ENCODE measurements at places on chromosomes 5 and 9.

DNA sequence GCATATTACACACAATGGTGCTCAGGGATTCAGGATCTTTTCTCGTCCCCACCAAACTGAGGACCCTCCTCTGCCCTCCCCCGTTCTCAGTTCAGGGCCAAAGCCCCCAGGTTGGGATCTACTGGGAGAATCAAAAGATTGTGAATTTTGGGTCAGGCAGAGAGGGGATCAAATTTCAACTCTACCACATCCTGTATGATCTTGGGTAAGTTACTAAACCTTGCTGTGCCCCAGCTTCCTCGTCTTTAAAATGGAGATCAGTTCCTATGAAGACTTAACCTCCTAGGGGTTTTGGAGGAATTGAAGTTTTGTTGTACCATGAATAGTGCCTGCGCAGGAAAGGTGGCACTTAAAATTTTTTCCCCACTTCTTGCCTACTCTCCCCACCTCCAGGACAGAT lies 62.4 kb downstream of the RAI14 start:
- no peak for DNase-seq

GRCh38 chr9:35605351-35606137 lies 482 bp downstream of the TESK1 start:
- DNase-seq: peak; percentile 24

DNA sequence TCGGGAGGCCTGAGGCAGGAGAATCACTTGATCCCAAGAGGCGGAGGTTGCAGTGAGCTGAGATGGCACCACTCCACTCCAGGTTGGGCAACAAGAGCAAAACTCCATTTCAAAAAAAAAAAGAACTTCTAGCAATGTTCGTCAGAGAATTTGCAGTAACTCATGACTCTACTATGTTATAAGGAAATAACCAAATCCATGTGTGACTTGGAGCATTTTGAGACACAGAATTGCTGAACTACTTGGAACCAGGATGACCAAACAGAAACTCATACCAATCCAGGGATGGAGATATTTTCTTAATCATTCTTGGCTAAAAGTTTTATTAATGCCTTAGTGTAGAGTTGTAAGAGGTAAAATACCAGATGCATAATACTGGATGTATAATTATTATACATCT lies 99.9 kb upstream of the BNC2 start:
- no peak for DNase-seq

DNA sequence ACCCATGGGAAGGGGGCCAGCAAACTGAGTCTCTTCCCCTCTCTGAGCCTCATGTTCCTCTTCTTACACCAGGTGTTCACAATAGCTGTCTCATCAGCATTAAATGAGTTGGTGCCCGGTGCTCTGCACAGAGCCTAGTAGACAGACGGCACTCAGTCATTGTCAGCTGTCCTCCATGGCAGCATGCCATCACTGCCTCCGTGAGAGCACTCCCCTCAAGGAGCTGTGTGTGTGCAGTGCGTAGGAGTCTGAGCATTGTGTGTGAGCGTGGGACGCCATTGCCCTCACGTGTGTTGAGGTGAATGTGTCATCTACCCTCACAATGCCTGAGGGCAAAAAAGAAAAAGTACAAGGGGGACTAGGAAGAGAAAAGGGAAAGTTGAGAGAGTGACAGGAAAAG lies 536.5 kb downstream of the CDK5RAP2 start:
- peak; percentile 80 for DNase-seq
